Mesothelial cell of epicardium (in vitro differentiated cells): ENCODE measurements at places on chromosomes 11 and 22.
A peak's percentile ranks its signal among the peaks of the same experiment; 100 is the strongest.

GRCh38 chr11:1508986-1509385 lies 22.4 kb upstream of the MOB2 start:
- H3K4me3 ChIP-seq = no peak overlapping the region
- H3K27ac ChIP-seq = peak overlapping the region; percentile 69
- peaks cover 9% of the 10 kb centered on the region for H3K4me1 ChIP-seq
- no peaks in the 10 kb centered on the region for H3K27me3 ChIP-seq
- no peaks in the 10 kb centered on the region for H3K36me3 ChIP-seq

DNA sequence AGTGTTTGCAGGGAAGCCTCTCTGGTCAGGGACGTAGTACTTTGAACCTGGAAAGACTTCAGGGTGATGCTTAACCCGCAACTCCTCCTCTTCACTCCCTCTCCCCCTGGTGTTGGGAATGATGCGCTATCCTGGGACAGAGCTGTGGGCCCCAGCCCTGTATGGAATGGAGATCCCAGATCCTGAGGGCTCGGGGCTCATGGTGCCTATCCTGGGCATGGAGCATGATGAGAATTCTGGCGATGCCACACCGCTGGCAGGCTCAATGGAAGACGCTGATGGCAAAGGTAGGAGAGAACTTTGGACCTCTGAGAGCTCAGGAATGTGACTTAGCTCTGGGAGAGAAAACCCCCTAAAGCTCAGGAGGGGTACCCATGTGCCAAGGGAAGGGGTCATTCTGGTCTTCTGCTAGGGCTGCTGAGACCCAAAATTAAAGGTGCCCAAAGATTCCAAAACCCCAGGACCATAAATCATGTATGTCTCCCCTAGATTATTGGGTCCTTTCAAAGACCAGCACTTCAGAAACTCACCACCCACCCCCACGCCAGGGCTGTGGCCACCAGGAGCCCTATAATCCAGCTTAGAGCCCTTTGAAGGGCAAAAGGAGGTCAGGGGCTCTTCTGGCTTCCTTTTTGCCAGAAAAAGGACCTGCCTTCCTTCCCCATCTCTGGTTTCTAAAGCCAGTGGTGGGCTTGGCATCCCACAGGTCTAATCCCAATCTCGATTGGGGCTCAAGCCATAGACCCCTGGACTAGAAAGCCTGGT lies 52.5 kb downstream of the BTG4 start:
- no peaks in the 10 kb centered on the region for H3K36me3 ChIP-seq
- H3K27ac ChIP-seq = no peak overlapping the region
- H3K4me1 ChIP-seq = peaks cover 16% of the 10 kb centered on the region
- no peak overlapping the region for H3K4me3 ChIP-seq

- no peak for DNase-seq
- no peaks in the 10 kb centered on the region for H3K27me3 ChIP-seq
- H3K27ac ChIP-seq = peak overlapping the region; percentile 27
These were observed 198.3 kb downstream of the GRIK4 start for GRCh38 chr11:120709808-120710207.

GRCh38 chr22:35947794-35948425 lies 80.7 kb downstream of the RBFOX2 start:
- no peak for DNase-seq
- no peaks in the 10 kb centered on the region for H3K27me3 ChIP-seq
- H3K27ac ChIP-seq = no peak overlapping the region
- no peak overlapping the region for H3K4me3 ChIP-seq
- H3K36me3 ChIP-seq = peaks cover 3% of the 10 kb centered on the region
- H3K4me1 ChIP-seq = no peaks in the 10 kb centered on the region

GRCh38 chr22:20204311-20204710 lies 53.5 kb upstream of the CCDC188 start:
- H3K4me3 ChIP-seq = peak overlapping the region; percentile 43
- no peaks in the 10 kb centered on the region for H3K36me3 ChIP-seq
- peaks cover 47% of the 10 kb centered on the region for H3K4me1 ChIP-seq
- DNase-seq = no peak

DNA sequence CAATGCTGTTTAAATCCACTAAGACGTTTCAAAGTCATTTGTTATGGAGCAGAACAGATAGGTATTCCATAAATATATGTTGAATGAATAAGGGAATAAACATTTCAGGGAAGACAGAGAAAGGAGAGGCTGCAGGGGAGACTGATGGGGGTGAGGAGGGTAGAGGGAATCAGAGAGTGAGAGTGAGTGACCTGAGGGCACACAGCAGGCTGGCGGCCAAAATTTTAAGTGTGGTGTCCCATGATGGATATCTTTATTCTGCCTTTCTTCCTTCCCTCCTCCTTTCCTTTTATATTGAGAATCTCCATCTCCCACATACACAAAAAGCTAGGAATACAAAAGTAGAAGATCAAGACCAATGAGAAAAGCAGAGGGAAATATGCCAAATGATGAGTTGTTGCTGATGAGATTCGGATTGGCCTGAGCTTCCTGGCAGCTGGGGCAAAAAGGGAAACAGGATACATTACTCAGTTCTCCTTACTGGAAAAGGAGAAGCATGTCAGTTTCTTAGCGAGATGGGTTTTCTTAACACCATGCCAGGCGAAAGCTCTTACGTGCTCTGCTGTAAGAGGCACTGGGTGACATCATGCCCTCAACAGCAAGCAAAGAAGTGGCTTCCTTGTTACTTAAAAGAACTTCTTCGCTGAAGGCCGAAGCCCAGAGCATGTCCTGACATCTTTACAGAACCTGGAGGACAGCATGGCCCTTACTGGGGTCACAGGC lies 11.2 kb upstream of the CYTH4 start:
- no peak overlapping the region for H3K27ac ChIP-seq
- H3K36me3 ChIP-seq = no peaks in the 10 kb centered on the region
- H3K27me3 ChIP-seq = peaks cover 39% of the 10 kb centered on the region
- DNase-seq = no peak

DNA sequence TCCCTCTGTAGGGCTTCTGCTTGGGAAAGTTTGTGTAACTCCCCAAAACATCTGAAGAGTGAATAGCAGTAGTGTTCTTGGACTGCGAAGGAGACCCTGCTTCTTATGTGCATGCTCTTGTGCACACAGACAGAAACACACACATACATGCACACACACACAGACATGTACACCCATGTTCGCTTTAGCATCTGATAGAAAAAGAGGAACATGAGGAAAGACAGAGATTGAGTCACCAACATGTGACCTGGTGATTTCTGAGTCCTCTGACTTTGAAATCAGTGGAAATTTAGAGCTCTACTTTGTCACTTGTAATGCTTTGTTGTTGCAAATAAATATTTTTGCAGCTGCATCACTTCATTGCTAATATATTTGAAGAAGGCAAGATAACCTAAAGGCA lies 23.8 kb downstream of the CD44 start:
- no peaks in the 10 kb centered on the region for H3K36me3 ChIP-seq
- no peak overlapping the region for H3K4me3 ChIP-seq
- no peaks in the 10 kb centered on the region for H3K4me1 ChIP-seq
- DNase-seq = no peak
- H3K27ac ChIP-seq = no peak overlapping the region
